ENCODE measurements at places on chromosomes 6 and 20. TPM values are rescaled to one million over a fixed set of nuclear protein-coding genes. Genes with fewer than 3 reads are reported as not detected.

DNA sequence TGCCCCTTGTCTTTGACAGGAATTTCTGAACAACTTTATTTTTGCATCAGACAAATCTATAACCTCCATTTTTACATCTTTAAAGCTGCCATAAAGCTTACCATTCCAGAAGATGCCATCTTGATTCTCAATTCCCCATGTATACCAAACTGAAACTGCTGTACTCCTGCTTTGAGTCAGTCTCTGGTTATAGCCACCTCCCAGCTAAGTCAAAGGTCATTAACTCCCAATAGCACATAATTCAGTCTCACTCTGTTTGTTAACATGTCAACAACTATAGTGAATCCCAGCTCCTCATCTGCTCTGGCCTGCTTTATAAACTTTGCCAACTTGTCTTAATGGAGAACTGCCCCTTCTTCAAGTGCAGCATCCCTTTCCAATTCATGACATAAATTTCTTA lies 343.6 kb downstream of the FRK start:
- DNase-seq = no peak

DNA sequence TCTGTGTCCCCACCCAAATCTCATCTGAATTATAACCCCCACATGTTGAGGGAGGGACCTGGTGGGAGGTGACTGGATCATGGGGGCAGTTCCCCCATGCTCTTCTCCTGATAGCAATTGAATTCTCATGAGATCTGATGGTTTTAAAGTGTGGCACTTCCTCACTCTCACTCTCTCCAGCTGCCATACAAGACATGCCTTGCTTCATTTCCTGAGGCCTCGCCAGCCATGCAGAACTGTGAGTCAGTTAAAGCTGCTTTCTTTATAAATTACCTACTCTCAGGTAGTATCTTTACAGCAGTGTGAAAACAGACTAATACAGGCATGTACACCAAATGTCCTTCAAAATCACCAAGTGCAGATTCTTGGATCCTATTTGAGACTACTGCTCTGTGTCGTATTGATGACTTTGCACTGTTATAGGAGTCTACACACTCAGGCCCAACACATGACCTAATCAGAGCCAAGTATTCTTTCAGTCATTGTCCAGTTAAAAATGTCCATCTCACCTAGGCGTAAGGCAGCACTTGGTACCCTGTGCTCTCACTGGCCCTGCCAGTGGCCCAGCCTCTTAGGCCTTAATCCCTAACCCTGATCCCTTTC lies 52.8 kb upstream of the UST start:
- DNase-seq = no peak

BTNL2 gene
- polyA plus RNA-seq = 0.28 TPM

MDFI gene
- 57.0 TPM for polyA plus RNA-seq

DNA sequence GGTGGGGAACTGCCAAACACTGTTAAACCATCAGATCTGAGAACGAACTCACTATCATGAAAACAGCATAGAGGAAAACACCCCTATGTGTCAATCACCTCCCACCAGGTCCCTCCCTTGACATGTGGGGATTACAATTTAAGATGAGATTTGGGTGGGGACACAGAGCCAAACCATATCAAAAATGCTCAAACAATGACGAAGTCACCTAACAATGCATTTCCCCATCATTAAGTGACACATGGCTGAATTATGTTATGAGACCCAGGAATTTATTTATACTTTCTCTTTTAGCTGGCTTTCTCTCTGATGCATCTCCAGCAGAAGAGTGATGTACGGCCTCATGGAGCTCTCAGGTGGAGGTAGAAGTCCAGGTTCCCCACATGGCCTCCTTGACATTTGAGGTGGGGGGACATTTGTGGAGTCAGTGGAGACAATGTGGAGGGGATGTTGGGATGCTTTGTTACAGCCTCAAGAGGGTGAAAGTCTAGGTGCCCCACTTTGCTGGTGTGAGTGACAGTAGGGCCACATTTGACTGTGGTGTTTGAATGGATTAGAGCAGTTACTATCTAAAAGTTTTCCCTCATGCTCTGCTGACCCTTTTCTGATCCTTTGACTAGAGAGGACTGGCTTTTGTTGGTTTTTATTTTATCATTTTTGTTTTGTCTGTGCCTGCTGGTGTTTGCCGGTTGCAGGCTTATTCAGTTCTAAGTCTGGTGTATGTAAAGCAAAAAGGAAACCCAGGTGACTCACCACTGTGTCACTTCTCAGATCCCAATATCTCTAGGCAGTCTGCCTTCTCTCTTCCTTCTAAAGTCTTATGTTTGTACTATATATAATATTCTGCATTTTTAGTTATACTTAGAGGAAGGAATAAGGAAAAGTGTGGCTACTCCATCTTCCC lies 18.5 kb upstream of the DCBLD1 start:
- no peak for DNase-seq

DNA sequence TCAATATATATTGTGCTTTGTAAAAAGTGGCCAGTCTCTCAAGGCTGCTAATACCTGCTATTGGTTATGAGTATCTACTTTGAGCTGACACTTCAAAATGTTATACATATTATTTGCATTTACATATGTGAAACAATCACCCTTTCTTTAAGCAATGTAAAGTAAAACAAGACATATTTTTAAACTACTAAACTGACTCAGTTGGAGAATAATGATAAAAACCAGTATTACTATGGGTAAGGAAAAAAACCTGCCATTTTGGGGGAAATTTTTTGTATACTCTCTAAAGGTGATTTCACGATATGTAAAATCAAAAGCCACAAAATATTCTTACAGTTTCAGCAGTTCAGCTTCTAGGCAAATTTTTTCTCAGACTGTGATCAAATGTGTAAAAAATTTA lies 232.3 kb downstream of the PRL start:
- DNase-seq = no peak

CST7 gene
- 0.63 TPM for polyA plus RNA-seq

GRCh38 chr6:12047304-12047703 lies 35.2 kb downstream of the HIVEP1 start:
- DNase-seq = no peak

DNA sequence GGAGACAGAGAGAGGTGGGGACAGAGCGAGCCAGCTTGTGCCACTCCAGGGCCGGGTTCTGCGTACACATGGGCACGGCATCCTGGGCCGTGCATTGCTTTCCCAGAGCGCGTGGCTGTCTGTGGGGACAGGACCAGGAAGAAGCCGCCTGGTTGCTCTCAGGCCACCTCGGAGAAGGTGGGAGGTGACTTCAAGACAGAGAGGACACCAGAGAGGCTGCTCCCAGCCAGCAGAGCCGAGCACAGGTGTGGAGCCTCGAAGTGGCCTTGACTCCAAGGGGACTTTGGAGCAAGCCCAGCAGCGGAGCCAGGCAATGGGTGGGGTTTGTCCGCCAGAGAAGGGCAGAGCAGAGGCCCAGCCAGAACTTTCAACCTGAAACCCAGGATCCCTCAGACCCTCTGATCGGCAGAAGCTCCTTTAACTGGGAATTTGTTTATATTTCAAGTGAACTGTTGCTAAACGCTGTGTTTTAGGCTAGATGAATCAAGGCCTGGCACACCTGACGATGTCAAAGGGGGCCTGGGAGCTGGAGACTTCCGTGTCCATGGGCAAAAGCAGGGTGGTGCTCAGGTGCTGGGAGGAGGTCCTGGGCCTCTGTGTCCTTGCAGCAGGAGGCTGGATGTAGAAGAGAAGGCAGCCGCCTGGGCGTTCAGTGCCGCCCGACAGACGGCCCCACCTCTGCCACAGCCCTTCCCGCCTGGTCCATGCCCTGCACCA lies 262.1 kb downstream of the DLL1 start:
- DNase-seq = no peak

ME1 gene
- polyA plus RNA-seq = 1.2 TPM

TMEM74B gene
- 4.9 TPM for polyA plus RNA-seq

DNA sequence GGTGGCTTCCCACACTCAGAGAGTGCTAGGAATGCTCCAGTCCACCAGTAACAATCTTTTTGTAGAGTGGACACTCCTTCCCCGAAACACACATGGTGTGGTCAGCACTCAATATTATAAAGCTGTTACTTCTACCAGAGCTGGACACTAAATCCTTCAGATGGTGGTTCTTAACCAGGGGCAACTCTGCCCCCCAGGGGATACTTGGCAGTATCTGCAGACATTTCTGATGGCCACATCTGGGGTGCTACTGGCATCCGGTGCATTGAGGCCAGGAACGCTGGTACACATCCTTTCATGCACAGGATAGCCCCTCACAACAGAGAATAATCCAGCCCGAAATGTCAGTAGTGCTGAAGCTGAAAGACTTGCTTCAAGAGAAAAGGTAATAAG lies 124.4 kb downstream of the NFATC2 start:
- DNase-seq = no peak

- DNase-seq = no peak
Measured at GRCh38 chr20:56202493-56203077, 45.9 kb upstream of the MC3R start.

GRCh38 chr6:131295081-131295480 lies 159.8 kb downstream of the AKAP7 start:
- DNase-seq = no peak

PTK7 gene
- 53.6 TPM for polyA plus RNA-seq

- DNase-seq = peak; percentile 59
Measured at GRCh38 chr20:20096421-20096820, 44.1 kb downstream of the CFAP61 start.

- no peak for DNase-seq
Measured at GRCh38 chr6:163764565-163764964, 350.0 kb downstream of the QKI start.

GRCh38 chr6:48027704-48028435 lies 83.1 kb downstream of the PTCHD4 start:
- no peak for DNase-seq

GRCh38 chr6:17602888-17603287 lies 2.8 kb downstream of the FAM8A1 start:
- no peak for DNase-seq

BACH2 gene
- polyA plus RNA-seq = 6.0 TPM

- DNase-seq = no peak
Measured at GRCh38 chr6:128284128-128284527, 236.3 kb downstream of the PTPRK start.

GLP1R gene
- not detected for polyA plus RNA-seq

TSBP1 gene
- polyA plus RNA-seq = not detected

- no peak for DNase-seq
Measured at GRCh38 chr6:139872665-139873064, 498.2 kb upstream of the CITED2 start.

DNA sequence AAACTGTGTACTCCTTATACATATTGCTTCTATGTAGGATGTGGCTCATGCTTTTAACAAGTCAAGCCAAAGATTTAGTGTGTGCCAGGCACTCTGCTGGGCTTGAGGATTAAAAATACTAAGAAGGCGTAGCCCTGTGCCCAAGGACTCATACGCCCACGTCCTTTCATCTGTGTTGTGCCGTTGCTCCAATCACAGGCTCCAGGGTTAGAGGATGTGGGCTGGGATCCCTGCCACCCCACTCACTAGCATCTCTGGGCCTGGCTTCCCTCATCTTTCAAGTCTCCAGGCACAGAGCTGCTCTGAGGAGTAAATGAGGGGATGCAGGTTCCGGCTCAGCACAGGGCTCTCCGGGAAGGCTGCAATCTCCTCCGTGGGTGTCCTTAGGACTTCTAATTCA lies 214.2 kb downstream of the SYNDIG1 start:
- no peak for DNase-seq

SEC23B gene
- 18.2 TPM for polyA plus RNA-seq

CRISP2 gene
- polyA plus RNA-seq = not detected

Data from hindlimb muscle (tissue), 1 donor.